ENCODE measurements at places on chromosomes 13 and 19.

GRCh38 chr13:43303033-43303729 is 279.8 kb downstream of the DNAJC15 start:
- no peak for DNase-seq

DNA sequence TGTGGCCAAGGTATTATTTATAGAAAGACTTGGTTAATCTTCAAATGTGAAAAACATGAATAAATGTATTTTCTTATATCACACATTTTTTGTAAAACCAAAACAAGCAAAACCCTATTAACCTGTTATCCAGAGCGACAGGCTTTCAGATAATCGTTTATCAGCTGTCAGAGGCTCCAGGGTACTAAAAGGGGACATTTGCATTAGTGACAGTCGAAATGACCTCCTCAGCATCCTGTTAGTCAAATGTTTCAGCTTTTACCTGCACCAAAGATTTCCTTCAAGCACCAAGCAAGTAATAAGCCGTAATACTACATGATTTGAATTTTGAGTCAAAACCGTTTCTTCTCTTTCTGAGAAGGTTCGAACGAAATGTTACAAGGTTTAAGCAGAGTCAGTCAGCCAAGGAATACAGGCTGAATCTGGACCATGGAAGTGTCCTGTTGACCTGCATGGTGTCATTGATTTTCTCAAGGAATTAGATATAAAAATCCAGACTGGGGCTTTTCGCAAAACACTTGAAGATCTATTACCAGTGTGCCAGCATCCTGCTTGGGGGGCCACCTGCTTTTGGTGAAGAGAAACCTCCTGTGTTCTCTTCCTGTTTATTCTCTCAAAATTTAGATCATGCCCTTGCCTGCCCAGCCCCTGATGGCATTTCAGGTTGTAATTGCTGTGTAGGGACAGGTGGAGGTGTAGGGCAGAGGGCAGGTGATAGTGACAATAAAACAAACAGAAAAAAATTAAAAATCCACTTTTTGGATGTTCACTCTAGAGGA is 11.3 kb upstream of the RFC3 start:
- DNase-seq: no peak

DNA sequence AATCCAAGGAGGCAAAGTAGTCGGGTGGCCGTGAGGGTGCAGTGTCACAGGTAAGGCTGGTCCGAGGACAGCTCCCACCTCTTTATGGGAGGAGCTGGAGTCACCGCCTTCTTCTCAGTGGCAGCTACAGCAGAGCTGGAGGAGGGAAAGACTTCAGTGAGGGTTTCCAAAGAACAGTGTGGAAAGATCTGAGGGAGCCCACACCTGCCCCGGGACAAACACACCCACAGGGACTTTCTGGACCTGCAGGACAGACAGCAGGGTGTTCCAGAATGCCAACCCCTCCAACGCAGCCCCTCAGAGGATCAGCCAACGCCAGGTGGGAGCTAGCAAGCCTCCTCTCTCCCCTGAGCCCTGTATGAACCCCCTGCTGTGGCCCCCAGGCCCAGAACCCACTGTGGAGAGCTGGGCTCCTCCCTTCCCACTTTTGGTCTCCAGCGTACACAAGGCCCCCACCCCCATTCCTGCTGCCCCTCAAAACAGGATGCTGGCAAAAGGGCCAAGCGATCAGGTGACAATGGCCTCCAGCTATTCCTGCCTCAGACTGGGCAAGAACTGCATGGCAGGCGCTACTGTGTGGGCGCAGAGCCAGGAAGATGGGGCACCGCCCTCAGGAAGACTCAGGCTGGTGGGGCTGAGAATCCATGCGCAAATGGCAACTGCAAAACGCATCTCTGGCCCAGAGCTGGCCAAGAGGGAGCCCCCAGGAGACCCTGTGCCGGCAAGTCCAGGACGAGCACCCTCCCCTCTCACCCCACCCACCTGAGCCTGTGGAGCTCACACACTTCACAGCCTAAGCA is 3.5 kb upstream of the CD320 start:
- DNase-seq: no peak

- no peak for DNase-seq
Observed at GRCh38 chr19:4908360-4908759, 941 bp upstream of the UHRF1 start.

DNA sequence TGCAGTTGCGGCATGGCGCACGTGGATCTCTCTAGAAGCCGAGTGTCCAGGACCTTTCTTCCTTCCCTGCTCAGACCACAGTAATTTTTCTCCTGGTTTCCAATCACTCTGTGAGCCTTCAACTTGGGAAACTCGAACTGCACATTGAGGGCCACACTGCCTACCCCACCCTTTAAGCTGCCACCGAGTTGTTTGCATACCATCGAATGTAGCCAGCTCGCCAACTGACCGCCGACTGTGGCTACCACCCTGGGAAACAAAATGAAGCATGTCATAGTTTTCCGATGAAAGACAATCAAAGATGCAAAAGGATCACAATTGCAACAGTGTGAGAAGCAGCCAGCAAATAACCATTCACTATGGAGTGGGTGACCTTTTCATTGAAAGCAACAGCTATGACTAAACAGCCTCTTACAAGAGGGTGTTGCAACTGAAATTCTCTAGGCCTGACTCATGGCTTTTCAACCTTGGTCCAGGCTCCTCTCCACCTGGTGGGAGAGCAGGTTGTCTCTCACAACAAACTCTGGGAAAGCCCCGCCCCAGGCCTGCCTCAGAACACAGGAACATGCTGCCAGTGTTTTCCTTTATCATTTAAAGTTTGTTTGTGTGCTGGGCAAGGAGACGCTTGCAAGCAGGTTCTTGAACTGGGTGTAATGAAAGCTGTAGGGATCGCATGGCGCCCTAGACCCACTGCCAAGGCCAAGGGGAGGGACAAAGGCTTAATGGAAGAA is 141.7 kb upstream of the SERP2 start:
- peak; percentile 49 for DNase-seq

DNA sequence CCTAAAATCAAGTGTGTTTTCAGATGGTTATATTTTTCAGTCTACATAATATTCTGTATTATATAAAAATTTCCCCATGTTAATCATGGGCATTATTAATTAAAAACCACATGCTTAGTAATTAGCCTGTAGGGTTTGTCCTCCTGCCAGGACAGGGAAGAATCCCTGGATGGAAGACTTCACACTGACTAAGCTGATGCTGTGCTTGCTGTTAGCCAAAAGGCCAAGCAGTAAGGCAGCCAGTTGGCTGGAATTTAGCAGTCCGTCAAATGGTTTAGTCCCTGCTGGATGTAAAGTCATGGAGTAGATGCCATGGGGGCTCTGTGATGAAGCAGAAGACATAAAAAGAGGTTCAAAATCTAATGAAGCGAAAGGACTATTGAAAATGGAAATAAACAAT is 168.0 kb upstream of the OBI1 start:
- DNase-seq: no peak

DNA sequence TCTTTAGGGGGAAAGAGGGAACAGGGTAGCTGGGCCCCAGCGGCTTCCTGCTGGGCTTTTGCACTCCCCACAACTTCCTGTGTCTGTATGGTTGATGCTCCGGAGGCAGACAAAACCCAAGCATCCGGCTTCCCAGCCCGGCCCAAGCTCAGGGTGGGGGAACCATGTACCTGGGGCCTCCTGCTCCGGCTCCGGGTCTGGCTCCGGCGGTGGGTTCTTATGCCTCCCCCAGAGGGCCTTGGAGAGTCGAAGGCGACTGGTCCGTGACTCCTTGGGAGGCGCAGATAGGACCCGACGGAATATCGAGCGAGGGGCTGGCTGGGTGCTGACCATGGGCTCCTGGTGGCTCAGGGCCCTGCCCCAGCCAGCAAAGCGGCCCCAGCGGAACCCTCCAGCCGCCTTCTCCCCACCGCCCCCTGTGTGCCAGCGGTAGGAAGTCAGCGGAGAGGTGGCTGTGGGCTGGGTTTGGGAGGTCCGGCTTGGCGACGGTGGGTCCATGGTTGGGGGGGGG is 428 bp downstream of the RASAL3 start:
- DNase-seq: no peak

- DNase-seq: no peak
Observed at GRCh38 chr19:37809366-37809765, 30.0 kb upstream of the ZNF573 start.

GRCh38 chr13:106490569-106491321 is 44.7 kb downstream of the EFNB2 start:
- no peak for DNase-seq

DNA sequence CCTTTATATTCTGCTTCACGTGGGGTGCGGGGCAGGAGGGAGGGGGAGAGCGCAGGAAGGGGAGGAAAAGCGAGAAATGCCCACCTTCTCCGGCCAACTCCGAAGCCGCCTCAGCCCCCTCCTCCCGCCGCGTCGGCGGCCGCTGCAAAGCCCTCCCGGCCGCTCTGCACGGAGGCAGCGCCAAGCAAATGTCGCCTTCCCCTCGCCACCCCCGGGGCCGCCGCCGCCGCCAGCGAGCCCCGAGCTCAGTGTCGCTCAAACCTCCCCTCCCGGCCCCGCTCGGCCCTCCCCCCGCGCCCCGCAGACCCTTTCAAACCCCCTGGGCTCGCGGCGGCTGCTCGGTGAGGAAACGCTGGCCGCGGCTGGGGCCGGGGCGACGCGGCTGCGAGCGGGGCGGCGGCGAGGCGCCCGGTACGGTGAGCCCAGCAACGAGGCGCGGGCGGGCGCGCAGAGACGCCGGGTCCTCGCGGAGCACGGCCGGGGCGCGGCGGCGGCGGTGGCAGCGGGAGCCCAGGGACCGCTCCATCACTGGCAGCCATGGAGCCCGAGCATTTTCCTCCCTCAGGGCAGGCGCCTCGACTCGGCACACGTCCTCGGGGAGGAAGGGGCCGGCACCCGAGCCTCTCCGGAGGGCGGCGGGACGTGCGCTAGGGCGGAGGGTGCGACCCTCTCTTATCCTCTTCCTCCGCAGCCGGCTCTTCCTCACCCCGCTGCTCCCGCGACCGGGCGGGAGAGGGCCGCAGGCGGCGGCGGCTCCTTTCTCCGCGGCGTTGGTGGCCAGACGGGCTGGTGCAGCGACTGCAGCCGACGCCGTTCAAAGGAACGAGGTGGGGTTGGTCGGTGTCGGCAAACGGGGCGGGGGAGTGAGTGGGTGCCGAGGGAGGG is 463 bp upstream of the TSC22D1 start:
- peak; percentile 11 for DNase-seq

DNA sequence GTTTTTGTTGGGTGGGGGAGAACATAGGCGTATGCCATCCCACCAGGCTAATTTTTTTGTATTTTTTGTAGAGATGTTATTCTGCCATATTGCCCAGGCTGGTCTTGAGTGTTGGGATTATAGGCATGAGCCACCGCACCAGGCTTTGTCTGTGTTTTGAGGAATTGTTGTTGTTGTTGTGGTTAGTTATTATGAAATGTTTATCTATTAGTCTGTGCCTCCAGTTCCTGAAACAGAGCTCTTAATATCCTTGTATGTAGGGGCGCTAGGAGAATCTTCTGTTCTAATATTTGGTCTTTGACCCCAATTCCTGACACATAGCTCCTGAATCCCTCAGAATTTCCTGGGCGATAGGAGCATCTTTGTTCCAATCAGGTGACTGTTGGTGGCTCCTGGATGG is 5.6 kb upstream of the LATS2 start:
- no peak for DNase-seq

- no peak for DNase-seq
Observed at GRCh38 chr19:33946535-33947264, 150.0 kb downstream of the KCTD15 start.

DNA sequence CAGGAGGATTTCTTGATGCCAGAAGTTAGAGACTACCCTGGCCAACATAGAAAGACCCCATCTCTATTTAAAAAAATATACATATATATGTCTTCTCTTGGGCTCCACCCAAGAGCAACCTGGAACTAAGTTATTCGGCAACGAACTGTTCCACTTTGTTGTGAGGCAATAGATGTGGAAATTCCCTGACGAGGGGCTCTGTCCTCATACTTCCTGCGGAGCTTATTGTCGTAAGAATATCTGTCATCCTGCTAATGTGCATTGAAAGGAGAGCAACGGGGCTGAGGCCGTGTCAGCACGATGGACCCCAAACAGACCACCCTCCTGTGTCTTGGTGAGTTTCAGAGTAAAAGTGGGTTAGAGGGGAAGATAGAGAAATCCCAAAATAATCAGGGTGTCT is at the start of gene FCAR:
TSS of gene FCAR (plus strand) at position 246 of the 400 bp plus-strand sequence. CDS start at position 301, 55 bp downstream.
- no peak for DNase-seq

DNA sequence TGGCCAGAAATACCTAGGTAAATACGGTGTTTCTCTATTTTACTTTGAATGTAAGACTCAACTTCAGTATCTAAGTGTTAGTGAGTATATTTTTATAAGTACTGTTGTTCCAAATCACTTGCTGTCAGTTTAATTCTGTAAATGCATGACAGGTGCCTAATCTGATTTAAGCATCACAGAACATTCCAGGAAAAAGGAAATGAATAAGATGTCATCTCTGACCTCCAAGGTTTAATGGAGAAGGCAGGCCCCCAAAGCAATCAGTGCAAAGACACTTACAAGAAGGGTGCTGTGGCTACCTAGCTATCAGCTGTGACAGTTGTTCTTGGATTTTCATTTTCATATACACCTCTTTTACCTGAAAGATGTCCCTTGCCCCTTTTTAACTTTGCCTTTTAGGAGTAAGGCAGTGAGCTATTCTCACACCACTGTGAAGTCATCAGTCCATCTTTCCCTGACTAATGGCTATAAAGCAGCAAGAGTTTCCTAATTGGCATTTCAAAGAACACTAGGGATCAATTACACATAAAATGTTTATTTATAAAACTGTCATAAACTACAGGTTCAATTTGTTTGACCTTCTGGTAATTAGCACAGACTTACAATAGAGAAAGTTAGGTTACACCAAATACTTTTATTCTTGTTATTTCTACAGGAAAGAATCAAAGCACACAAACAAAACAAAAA is 427.6 kb downstream of the SPRY2 start:
- DNase-seq: no peak

GRCh38 chr13:65454403-65454802 is 1775.7 kb downstream of the PCDH9 start:
- DNase-seq: no peak

GRCh38 chr13:38661010-38661675 is 25.7 kb upstream of the FREM2 start:
- no peak for DNase-seq

DNA sequence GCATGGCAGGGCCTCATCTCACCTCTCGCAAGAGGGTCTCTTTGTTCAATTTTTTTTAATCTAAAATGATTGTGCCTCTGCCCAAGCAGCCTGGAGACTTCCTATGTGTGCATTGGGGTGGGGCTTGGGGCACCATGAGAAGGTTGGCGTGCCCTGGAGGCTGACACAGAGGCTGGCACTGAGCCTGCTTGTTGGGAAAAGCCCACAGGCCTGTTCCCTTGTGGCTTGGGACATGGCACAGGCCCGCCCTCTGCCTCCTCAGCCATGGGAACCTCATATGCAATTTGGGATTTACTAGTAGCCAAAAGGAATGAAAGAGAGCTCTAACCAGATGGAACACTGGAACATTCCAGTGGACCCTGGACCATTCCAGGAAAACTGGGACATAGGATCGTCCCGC is 8.0 kb downstream of the FXYD3 start:
- peak; percentile 67 for DNase-seq

- no peak for DNase-seq
Observed at GRCh38 chr13:29756506-29756905, 93.9 kb downstream of the UBL3 start.

GRCh38 chr19:34391813-34392212 is 12.4 kb upstream of the PDCD2L start:
- no peak for DNase-seq
